ENCODE measurements at places on chromosomes 7 and 10.

- DNase-seq: no peak
Observed at GRCh38 chr7:34675749-34676374, 17.8 kb downstream of the NPSR1 start.

DNA sequence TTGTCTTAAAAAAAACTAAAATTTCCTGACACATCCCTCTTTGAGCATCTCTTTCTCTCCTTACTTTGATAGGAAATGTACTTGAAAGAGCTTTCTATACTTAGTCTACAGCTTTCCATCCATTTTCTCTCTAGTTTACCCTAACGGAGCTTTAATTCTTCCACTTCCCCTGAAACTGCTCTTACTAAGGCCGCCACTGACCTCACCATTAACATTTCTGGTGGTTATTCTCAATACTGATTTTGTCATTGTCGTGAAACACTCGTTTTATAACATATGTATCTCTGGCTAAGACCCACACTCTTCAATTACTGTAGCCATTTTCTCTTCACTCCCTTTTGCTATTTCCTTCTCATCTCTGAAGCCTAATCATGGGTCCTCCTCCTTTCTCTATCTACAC, 262.0 kb upstream of the FERD3L start:
- no peak for DNase-seq

GRCh38 chr10:28734938-28735759, 57.8 kb downstream of the BAMBI start:
- no peak for DNase-seq

DNA sequence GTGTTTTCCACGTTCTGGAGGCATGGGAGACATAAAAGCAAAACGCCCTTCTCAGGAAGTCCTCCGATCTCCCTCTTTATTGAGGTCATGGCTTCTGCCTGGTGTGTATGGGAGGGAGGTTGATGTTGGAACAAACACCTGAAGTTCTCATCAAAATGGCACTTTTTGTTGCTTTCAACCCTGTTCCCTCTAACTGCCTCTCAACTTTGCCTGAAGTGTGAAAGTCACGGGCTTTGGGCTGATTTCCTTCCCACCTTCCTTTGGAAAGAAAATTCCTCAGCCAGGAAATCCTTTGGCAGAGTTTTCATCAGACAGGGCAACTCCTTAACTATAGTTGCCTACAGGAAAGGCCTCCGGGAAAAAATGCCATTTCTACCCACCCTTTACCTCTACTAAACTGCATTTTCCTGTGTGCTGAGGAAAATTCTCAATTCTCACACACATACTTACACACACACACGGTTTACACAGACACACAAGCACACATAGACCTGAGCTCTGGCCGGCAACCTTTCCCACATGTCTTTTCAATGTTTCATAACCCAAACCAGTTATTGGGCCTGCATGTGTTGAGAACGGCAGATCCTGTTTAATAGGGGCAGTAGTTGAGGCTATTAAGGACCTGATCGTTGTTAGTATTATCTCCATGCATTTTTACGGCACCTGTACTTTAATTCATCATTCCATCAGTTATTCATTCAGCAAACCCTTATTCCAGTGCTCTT, 36.4 kb downstream of the CYP17A1 start:
- DNase-seq: no peak

GRCh38 chr10:22308390-22308789, 7.8 kb upstream of the COMMD3 start:
- no peak for DNase-seq

- DNase-seq: no peak
Observed at GRCh38 chr10:103720964-103721335, 134.4 kb downstream of the SH3PXD2A start.

DNA sequence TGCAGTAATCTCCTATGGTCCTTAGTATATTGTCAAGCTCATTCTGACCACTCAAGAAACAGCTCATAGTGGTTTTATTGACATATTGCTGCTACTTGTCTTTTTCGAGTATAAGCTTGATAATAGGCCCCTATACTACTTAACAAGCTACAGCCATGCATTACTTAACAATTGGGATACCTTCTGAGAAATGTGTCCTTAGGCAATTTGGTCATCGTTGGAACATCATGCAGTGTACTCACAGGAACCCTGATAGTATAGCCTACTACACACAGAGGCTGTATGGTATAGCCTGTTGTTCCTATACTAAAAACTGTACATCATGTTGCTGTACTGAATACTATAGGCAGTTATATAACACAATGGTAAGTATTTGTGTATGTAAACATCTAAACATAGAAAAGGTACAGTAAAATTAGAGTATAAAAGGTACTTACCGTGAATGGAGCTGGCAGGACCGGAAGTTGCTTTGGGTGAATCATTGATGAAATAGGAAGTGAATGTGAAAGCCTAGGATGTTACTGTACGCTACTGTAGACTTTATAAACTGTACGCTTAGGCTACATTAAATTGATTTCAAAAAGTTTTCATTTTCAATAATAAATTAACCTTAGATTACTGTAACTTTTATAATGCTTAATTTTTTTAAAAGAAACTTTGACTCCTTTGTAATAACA, 160.9 kb downstream of the LRRC4 start:
- no peak for DNase-seq

DNA sequence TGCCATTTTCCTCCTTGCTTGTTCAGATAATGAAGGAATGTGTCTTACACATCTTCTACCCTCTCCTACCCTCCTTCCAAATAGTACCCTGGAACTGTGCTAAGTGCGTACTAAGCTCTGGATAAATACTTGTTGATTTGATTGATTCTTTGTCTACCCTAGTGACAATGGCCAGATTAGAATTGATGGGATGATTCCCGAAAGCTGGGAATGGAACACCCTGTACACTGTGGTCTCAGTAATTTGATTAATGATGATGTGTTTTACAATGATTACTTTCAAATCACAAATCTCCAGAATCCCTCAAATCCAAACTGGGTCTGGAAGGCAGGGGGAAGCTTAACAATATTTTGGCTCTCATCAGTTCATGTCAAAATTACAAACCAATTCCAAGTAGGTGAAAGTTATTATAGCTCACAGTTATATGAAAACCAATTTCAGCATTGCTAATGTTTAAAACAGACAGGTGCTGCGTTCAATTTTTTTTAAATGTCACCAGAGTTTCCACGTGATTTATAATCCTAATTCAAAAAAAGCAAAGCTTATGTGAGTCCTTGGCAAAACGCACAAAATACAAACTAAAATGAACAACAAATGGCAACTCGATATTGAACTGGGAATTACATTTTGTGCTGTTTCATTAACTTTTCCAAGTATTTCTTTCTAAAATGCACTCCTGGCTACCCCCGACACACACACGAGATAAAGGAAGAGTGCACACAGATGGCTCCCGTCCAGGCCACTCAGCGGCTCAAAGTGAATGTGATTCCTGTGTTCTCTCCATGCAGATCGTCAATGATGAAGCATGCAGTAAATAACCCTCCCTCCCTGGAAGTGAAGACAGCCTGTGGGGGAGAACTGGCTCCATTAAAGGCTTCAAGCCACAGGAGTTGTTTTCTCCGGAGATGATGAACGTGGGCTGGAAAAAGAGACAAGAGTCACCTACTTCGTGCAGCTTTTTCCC, 21.7 kb upstream of the ADRB1 start:
- no peak for DNase-seq

GRCh38 chr7:117087639-117088396, 134.5 kb downstream of the ST7 start:
- DNase-seq: no peak

DNA sequence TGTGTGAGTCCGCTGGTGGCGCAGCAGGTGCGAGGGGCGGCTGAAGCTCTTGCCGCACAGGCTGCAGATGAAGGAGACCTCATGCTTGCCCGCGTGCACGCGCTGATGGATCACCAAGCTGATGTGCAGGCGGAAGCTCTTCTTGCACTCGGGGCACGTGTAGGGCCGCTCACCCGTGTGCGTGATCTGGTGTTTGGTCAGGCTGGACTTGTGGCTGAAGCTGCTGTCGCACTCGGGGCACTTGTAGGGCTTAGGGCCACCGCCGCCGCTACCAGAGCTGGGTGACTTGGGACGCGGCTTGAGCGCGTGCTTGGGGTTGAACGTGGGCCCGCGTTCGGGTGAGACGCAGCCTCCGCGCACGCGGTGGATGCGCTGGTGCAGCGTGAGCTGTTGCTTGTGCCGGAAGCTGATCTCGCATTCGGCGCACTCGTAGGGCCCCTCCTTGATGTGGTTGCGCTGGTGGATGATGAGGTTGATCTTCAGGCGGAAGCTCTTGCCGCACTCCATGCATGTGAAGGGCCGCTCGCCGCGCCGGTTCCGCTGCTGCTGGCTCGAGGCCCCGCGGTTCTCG, 28.7 kb downstream of the ZNF777 start:
- no peak for DNase-seq

DNA sequence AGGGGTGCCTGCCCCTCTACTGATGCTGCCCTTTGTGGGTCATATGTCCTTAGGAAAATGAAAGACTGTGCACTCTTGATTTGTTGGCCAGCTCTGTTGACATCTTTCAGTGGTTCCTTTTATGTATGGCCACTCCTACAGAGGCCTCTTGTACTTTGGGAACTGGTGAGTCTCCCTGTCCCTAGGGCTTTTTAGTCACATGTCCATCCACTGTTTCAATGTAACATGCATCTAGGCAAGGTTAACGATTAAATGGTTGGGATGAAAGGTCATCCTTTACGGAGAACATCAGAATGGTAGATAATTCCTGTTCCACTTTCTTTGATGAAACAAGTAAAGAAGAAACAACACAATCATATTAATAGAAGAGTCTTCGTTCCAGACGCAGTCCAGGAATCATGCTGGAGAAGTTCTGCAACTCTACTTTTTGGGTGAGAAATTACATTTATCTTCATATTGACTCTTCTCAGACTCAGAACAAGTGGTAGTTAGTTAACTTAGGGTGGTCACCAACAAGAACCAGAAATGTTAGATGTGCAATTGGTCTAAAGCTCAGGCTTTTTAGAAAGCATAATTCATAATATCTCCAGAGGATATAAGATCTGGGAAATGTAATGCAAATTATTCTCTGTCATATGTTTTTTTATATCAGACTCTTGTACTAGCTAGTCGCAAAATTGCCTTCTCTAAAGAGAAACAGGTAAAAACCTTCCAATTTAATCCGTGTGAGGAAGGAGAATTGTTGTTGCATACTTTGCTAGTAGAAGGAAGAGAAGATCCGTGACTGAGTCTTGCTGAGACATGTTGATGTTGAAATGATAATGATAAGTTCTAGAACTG, at the start of gene ABCC2:
Gene ABCC2 (plus strand): TSS at position 194 of the 840 bp plus-strand sequence. CDS start 205 bp downstream, at position 399.
- no peak for DNase-seq

GRCh38 chr7:65438598-65438997, 64.9 kb downstream of the ZNF92 start:
- DNase-seq: no peak

DNA sequence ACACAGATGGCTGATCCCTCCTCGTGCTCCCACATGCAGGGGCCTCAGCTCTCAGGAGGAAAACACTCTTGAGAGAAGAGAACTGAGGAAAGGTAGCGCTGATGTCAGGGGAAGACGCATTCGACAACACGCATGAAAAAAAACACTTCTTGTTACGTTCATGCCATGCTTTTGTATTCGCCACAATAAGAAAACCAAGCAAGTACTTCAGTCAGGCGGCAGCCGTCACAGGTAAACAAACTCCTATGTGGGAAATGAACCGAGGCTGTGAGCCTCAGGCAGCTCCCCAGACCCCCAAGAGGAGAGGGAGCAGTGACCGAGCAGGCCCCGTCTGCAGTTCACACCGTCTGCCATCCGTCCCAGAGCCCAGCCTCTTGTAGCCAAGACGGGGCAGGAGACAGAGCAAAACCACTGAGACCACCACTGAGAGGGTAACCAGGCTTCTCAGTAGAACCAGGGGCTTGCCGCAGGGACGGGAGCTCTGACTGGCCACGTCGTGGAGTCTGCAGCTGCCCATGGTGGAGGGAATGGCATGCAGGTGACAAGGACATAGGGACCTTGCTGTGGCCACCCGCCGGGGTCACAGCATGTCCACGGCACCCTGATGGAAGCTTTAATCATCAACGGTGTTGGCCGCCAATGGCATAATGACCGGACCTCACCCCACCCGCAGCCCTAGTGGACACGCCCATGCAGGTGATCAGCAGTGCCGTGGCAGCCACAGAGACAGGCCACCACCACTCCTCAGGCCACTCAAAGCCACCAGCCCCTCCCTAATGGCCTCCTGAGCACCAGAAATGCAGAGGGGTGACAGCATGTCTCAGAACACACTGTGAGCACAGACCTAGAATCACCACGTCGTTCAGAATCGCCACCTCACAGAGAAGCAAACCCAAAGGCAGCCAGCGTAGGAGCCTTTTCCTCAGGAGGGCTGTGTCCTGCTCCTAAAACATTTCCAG, 304.3 kb downstream of the PTPRN2 start:
- DNase-seq: no peak
